GM20000 (cell line): ENCODE measurements at places on chromosomes 3 and 15.

DNA sequence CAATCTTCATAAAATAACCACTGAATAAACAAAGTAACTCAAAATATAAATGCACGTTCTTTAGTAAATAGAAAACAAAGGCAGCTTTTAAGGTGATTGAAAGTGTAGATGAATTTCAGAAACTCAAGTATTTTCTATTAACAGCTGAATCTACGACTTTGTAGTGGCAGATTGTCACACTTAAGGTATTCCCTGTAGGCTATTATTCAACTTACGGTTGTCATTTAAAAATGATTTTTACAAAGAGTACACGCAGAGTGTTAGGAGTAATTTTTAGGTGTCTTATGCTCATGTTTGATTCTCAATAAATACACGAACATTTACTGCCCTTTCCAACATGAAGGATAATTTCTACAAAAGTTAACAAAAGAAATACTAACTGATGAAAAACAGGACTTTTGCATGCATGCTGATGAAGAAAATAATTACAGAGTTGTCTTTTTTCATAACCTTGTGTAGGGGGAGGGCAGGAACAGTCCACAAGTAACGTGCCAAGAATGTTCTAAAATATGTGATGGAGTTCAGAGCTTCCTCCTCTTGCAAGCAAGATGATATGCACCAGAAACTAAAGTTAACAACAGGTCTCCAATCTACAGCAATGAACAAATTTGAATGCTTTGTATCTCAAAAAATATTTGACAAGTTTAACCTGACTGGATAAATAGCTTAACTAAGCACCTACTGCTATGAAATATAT is 16.7 kb downstream of the DCBLD2 start:
- DNase-seq: no peak

GRCh38 chr3:170076715-170077238 is 39.0 kb downstream of the GPR160 start:
- no peak for DNase-seq

DNA sequence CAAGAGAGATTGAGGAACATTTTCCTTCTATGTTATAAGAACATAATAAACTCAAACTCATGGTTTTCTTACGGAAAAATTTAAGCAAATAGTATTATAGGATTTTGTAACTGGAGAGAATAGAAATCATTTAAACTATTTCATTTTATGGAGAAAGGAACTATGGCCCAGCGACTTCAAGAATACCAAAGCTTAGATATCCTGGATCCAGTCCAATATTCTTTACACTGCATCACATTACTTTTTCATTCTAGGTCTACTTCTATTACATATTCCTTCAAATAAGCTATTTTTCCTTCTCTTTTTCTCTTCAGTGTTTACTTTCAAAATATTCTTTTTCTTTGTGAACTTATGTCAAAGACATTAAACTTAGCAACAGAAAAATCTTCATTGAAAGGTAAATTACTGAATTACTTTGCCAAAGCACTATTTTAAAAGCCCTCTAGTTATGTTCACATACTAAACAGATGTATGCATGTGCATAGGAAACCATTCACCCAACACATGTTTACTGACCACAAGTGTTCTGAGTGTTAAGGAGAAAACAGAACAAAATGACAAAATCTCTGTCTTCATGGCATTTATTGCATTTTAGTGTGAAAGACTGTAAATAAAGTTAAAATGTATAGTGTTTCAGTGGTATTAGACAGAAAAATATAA is 20.4 kb downstream of the KPNA4 start:
- no peak for DNase-seq

DNA sequence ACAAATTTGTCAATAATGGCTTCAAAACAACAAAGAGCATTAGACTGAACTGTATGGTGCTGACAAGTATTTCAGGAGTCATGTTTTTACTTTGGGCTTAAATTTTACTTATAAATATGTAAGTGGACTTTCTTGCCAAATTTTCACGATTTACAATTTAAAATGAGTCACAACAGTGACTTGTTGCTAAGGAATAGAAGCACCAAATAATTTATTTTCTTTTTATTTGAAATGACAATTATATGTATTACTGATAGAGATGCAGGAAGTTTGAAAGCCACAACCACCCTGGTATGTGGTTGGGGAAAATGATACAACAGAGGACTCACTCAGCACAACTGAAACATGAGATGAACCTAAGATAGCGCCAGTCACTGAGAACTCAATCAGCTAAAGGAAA is 90.3 kb downstream of the FMN1 start:
- DNase-seq: no peak

DNA sequence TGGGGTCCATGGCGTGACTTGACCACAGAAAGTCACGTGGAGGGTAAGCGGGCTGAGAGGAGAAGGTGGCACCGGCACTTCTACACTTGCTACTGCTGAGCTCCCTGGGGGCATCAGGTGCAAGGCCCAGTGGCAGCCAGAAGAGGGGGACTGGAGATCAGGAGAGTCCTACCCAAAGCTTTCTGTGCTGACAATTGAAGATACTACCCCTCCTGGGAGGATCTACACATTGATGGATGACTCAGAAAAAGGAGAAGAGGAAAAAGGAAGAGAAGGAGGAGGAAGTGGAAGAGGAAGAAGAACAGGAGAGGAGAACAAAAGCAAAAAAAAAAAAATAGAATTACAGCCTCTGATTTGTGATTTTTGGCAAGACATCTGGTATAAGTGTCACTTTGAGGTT is 41.2 kb downstream of the MYO5C start:
- no peak for DNase-seq

- no peak for DNase-seq
Observed at GRCh38 chr3:100100425-100100824, 13.9 kb downstream of the FILIP1L start.

GRCh38 chr15:71853543-71853942 is 43.2 kb downstream of the NR2E3 start:
- no peak for DNase-seq

GRCh38 chr3:15794303-15794771 is 3.4 kb downstream of the ANKRD28 start:
- peak; percentile 38 for DNase-seq

DNA sequence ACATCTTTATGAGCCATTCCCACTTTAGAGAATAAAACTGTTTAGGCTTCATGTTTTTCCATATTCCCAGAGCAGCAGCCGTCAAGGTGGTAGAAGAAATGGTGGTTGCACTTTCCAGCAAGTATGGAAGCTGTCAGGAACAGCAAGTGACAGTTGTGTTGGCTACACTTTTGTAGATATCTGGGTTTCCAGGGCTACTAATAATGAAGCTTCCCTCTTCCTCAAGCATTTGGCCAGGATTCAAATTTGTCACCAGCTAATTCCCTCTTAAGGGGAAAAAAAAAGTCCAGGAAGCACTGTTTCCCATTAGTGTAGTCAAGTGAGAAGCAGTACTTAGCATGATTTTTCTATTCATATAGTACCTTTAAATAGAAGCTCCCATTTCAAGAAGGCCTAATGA is 252.8 kb downstream of the IGSF11 start:
- DNase-seq: no peak

GRCh38 chr15:82951472-82952157 is 905 bp downstream of the HOMER2 start:
- DNase-seq: peak; percentile 49

- no peak for DNase-seq
Observed at GRCh38 chr15:101256757-101257156, 4.9 kb upstream of the CHSY1 start.

- DNase-seq: no peak
Observed at GRCh38 chr15:38192496-38192895, 60.1 kb upstream of the SPRED1 start.

DNA sequence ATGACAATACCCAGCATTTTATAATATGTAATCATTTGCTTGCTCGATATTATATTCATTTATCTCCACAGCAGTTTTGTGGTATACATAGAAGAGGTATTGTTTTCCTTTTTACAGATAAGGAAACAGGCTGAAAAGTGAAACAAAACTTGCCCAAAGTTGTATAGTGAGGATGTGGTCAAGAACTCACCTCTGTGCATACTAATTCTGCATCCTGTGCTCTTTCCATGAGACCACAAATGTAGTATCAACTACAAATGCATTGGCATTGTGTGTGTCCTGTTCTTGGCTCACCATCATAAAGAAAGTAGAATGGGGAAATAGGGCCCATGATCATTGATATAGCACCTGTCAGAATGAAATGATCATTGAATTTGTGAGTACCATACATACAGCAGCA is 167.3 kb downstream of the NECTIN3 start:
- no peak for DNase-seq

DNA sequence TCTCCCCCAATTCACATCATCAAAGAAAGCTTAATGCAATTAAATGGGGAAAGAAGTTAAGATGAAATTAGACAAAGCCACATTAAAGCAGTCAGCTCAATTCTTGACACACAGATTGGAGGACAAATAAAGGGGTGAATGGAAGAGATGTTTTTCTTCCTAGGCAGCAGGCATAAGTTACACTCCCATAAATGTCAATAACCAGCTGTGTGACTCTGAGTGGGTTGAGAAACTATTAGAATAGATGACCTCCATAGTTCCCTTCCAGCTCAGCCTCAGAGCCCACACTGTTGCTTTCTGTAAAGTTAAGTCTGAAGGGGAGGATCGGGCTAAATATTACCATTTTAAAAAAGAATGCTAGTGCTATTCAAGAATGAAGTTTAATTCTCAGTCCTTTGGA is 71.0 kb downstream of the THBS1 start:
- no peak for DNase-seq

DNA sequence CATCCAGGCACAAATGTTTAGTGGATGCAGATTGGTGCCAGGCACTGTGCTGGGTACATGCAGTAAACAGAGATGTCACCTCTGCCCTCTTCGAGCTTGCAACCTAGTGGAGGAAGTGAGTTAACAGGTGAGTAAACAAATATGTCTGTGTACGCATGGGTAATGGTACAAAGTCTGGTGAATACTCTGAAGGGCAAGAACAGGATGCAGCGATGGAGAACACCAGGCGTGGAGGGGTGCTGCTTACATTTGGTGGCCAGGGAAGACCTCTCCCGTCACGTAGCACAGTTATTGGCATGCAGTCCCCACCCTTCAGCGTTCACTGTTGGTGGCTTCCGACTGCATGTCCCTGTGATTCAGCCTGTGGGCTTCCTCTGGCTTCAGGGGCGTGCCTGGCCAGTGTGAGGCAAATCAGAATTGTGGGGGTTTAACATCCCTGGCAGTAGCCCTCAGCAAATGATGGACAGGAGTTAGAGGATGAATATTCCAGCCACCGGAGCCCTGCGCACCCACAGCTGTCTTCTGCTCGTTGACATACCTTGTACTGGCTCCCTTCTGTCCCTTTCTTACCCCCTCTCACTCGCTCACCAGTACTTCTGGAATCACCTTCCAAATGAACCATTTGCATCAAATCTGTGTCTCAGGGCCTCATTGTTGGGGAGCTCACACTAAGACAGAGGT is 9.1 kb upstream of the HDAC11 start:
- no peak for DNase-seq

DNA sequence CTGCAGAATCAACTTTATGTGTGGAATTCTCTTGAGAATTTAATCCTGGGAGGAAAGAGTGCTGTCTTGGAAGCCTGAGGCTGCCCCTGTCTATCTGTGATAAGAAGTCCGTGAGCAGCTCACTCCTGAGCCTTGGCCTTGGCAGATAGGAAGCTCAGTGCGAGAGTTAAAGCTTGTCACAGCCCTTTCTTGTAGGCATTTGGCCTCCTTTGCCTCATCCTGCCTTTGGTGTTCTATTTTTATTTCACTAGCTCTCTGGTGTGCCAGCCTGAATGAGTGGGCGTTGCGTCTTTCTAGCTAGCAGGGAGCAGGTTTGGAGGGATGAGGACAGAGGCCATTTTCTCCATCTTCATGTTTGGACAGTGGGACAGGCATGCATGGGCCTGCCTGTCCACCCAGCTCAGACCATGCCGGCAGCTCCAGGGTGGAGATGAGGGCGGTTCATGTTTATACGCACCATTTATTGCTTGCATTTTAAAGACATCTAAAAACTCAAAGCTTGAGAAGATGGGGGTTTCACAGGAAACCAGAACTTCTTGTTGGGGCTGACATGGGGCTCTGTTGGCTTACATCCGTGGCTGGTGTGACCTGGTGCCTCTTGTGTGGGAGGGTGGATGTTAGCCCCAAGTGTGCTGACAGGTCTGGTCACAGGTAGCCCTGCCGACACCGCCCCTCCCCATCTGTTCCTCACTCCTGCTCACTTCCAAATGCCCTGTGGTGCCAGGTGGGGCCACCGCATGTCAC is 29.8 kb downstream of the IRAK2 start:
- peak; percentile 50 for DNase-seq

- DNase-seq: no peak
Observed at GRCh38 chr3:69881051-69881450, 118.5 kb upstream of the SAMMSON start.

- DNase-seq: no peak
Observed at GRCh38 chr15:87522997-87523396, 733.5 kb downstream of the NTRK3 start.

DNA sequence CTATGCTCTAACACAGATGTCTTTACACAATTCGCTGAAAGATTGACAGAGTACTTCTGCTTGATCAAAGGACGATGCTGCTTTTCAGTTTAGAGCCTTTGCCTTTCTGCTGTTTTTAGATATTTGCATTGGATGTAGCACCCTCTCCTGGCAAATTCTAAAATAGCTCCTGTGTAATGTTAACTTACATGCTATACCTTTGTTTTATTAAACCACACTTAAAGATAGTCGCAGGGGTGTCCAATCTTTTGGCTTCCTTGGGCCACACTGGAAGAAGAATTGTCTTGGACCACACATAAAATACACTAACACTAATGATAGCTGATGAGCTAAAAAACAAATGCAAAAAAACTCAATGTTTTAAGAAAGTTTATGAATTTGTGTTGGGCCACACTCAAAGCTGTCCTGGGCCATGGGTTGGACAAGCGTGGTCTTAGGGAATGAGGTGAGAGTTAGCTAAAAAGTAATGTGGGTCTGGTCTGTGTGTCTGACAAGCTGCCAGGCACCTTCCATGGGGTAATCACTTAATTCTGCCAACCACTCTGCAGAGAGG is 62.9 kb downstream of the ATG7 start:
- DNase-seq: peak; percentile 52

GRCh38 chr15:31325595-31326155 is 960 bp upstream of the KLF13 start:
- peak; percentile 50 for DNase-seq

DNA sequence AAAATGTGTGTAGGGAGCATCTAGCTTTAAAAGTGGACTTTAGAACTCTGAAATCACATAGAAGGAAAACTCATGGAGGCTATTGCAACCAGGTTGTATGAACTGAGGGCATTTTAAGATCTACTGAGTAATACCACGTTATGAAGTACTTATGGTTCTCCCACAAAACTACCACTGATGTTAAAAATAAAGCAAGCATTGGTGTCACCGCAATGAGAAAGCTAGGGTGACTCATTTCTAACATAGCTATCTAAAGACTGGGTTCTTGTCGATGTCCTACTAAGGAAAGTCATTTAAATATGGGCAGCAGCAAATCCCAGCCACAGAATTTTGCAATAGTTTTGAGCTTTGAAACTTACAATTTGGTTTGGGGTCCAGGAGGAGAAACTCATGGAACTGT is 584.8 kb downstream of the DIPK2A start:
- peak; percentile 16 for DNase-seq
